Germinal center (tissue), 1 donor: ENCODE measurements at places on chromosomes 2 and 18.
A peak's percentile ranks its signal among the peaks of the same experiment; 100 is the strongest.

DNA sequence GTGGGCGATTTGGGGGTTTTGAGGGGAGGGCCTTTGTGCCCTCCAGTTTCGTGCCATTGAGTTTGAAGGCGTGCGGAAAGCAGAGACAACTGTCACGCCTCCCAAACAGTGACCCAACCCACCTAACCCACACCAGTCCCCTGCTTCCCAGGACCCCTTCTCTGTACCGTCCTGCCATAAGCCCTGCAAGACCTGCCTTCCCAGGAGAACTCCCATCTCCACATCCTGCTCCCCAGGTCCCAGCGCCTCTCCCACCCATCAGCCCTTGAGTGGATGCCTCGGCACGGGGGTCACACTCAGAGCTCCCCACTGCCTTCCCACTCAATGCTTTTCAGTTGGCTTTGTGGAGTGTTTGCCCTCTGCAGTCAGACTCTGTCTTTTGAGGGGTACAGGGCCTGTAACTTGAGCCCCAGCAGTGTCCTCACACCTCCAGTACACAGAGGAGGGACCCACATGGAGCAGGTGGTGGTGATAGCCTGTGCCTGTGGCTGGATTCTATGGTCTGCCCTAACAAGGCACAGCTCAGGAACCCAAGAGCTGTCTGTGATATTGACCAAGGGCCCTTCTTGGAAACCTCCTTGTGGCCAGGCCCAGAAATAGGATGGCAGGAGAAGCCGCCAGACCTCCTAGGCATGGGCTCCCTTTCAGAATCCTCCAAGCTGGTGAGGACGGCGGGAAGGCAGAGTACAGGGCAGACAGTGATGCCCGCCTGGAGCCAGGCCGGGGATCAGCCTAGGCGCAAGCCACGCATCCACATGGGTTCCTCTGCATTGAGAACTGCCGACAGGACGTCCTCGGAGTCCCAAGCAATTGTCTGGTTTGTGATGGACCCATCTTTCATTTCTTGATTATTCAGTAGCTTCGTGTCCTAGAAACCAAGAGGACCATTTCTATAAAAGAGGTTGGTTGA is 44.4 kb upstream of the SMAD7 start:
- no peak for DNase-seq

- DNase-seq = no peak
Observed at GRCh38 chr18:40531051-40531450, 1424.0 kb upstream of the PIK3C3 start.

GRCh38 chr18:42048158-42048557 is 93.1 kb downstream of the PIK3C3 start:
- no peak for DNase-seq

GRCh38 chr2:3316456-3317276 is 61.0 kb downstream of the EIPR1 start:
- DNase-seq = no peak

GRCh38 chr2:26355038-26355995 is 8.7 kb upstream of the ADGRF3 start:
- no peak for DNase-seq

DNA sequence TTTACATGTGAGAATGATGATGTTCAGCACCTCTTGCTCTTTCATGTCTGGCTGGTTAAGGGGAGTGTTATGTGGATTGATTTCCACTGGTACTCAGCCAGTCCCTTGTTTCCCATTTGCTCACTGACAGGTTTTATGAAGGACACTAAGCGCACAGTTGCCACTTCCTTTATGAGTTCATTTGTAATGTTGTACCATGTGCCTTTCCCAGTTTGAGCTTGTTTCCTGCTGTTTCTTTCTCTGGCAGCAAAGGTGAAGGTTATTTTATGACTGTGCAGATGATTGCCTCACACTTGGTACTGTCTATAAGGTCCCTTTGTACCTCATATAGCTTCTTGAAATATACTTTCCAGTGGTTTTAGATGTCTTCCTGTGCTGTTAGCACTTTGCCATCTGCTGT is 1700.5 kb upstream of the TMEFF2 start:
- DNase-seq = no peak

DNA sequence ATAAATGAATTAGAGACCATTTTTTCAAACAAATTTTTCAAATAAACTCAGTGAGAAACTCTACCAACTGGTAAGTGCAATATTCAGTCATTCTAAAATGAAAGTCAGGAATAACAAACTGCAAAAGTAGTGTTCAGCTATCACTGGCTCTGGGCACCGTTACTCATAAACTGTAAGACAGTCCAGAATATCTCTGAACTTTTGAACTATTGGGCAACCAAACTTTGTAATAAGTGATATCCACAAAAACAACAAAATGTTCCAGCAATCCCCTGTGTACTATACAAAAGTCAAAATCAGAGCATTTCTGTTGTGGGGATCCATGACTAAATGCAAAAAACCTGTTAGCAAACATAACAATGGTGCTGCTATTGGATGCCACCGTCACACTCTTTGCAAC is 56.3 kb downstream of the SLC25A12 start:
- DNase-seq = no peak

DNA sequence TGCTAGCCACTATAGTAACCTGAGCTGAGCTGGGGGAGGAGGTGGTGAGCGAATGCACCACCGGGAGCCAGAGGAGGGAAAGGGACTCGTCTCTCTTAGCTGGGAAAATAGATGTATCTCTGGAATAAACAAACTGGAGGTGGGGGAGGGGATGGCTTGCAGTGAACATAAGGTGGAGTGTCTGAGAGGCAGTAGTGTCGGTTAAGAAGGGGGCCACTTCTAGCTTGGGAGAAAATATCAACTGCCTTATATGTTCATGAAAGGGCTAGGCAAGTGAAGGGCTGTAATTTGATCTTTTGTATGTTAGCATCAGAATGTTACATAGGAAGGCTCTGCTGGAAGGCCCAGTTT is 2.2 kb downstream of the SETBP1 start:
- DNase-seq = no peak

DNA sequence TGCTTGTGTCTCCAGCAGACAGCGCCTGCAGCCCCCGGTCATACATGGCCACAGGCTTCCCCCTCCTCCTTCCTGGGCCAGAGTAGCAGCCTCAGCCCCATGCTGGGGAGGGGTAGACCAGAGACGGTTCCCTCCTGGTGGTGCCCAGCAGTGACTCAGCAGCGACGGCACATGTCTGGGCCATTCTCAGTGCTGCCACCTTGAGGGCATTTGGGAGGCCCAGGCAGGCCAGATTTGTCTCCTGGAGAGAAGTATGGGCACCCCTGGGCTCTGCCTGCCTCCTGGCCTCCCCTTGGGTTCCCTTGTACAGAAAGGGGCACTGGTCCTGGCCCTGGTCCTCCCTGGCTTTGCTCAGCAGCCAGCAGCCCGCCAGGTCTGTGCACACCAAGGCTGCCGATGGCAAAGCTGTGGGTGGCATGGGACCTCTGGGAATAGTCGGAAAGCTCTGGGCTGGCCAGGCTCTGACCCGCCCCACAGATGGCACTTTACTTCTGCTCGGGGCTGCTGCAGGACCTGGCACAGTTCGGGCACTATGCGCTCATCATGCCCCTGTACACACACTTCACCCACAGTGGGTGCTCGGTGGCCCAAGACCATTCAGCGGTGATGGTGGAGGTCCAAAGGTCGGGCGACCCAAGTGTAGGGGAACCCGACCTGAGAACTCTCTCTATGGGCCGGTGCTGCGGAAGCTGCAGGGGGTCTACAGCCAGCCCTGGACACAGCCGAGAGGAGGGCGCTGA is 11.4 kb upstream of the ALPI start:
- peak; percentile 67 for DNase-seq

DNA sequence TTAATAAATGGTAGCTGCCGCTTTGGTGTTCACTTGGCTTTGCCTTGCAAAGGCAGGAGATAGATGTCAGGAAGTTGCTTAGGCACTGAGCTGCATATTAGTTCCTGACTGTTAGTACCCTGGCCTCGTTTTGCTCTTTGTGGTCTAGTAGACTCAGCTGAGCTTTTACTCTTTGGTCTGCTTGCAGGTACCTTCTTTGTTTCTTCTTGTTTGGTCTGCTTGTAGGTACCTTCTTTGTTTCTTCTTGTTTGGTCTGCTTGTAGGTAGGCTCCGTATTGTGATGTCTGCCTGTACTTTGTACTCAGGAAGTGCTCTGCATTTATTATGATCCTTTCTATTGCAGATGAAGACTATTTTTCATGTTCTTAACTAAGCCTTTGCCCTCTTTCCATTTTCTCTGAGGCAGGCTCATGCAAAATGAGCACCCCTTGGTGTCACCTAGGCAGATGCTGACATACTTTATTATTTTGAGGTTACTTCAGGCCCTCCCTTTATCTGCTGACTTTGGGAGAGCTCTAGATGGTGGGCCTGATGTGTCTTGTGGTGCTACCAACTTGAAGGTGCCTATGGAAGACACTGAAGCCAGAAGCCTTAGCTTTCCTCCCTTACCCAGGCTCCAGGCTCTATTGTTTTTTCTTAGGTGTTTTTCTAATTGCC is 6.0 kb downstream of the RPIA start:
- no peak for DNase-seq

DNA sequence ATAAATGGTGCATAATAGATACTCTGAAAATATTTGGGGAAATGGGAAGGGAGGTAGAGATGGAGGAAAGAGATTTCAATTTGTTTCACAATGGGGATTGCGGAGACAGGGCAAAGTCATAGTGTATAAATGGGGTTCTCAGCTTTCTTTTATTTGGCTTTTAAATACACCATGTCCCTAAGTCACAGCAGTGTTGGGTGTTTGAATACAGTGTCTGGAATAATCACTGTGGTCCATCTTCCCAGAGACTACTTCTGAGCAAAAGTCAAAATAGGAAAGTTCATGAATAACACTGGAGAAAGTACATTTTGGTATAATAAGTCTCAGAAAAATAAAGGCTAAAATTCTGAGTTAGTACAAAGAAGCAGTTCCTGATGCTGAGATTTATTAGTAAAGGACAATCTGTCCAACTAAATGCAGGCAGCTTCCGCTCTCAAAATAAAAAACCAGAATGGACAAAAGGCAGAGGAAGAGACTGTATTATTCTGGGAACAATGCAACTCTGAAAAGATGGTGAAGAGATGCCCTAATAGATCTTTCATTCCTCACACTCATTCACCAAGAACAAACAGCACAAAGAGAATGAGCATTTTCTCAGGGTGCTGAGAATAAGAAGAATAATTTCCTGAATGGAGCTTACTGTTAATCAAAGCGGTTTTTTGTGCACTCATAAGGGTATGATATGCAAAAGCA is 295.4 kb upstream of the PIK3C3 start:
- DNase-seq = no peak

GRCh38 chr18:75544496-75544895 is 117.0 kb upstream of the SMIM21 start:
- DNase-seq = no peak

- peak; percentile 86 for DNase-seq
Observed at GRCh38 chr18:46097801-46098615, at the start of gene ATP5F1A. TSS of gene ATP5F1A (minus strand) at chr18:46098296. CDS start at chr18:46098231, 65 bp downstream.

DNA sequence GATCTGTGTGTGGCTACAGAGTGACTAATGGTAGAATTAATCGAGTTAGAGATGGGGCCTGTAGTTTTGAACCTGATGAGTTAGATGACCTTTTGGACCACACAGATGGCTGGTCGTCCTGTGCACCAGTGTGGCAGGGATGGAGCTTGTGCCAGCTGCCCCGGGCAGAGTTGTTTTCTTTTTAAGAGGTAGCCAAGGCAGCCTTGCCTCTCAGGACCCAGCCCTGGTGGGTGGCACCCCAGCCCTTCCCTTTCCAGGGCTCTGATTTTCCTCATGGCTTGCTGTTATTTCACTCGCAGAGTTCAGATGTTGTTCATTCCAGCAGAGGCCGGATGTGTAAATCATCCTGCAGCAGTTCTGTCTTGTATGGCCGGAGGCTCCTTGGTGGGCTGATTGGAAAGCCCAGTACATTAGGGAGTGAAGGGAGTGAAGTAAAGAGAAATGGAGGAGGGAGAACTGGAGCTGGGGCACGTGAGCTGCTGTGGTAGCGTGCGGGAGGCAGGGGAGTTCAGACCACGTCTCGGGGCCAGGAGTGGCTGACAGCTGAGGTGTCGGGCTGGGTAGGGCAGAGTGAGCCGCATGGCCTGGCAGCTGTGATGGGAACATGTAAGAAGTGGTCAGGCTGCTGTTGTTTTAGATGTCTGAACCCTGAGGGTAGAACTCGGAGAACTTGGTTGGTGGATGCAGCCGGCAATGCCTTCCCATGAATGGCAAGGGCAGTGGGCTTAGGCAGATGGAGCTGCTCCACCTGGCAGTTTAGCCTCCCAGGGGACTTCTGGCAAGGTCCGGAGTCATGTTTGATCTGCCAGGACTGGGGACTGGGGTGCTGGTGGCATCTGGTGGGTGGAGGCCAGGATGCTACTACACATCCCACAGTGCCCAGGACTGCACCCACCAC is 28.8 kb downstream of the ASAP2 start:
- DNase-seq = no peak

DNA sequence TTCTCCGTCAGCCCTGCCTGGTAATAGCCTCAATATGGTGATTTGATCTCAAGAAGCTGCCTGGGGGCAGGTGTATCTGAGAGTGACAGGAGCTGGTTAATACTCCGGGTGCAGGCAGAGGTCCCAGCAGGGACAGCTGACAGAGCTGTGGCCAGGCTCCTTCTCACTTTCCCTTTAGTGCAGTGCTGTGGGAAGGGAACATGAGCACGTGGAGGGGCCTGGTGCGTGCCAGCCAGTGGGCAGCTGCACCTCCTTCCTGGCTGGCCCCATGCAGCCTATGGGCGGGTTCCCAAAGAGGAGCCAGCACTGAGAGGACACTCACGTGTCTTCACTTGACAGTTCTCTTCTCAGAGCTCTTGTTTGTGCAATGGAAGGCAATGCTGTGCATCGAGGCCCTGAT is 9.1 kb downstream of the CNNM4 start:
- DNase-seq = no peak

DNA sequence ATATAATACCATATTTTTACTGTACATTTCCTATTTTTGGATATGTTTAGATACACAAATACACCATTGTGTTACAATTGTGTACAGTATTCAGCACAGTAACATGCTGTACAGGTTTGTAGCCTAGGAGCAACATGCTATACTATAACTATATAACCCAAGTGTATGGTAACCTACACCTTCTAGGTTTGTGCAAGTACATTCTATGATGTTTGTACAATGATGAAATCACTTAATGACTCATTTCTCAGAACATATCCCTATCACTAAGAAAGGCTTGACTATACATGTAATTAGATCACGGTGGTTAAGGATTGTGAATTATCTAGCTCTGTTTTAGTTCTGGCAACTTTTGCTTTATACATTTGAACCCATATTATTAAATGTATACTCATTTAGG is 31.3 kb downstream of the NPHP1 start:
- DNase-seq = no peak

- no peak for DNase-seq
Observed at GRCh38 chr2:140600116-140600515, 1530.7 kb downstream of the LRP1B start.

- DNase-seq = no peak
Observed at GRCh38 chr2:27805180-27805579, 33.7 kb downstream of the MRPL33 start.

GRCh38 chr2:40629768-40630434 is 178.0 kb upstream of the SLC8A1 start:
- no peak for DNase-seq

GRCh38 chr2:175003875-175004729 is 1.1 kb downstream of the CHN1 start:
- DNase-seq = no peak

GRCh38 chr18:2900684-2901422 is 54.0 kb downstream of the EMILIN2 start:
- no peak for DNase-seq
